Activated gamma-delta T cell treated with anti-CD3 and anti-CD28 coated beads, Interleukin-2, amount 50 U/mL, for 16 hours (primary cell): ENCODE measurements at places on chromosomes 2 and 18.

GRCh38 chr2:84741182-84741822 lies 139.6 kb downstream of the TRABD2A start:
- DNase-seq = peak; percentile 12

GRCh38 chr18:63143330-63143771 lies 176.2 kb downstream of the BCL2 start:
- DNase-seq = no peak

GRCh38 chr18:57961876-57962505 lies 82.0 kb upstream of the NEDD4L start:
- no peak for DNase-seq

GRCh38 chr18:12007063-12007462 lies 25.8 kb downstream of the IMPA2 start:
- DNase-seq = no peak

DNA sequence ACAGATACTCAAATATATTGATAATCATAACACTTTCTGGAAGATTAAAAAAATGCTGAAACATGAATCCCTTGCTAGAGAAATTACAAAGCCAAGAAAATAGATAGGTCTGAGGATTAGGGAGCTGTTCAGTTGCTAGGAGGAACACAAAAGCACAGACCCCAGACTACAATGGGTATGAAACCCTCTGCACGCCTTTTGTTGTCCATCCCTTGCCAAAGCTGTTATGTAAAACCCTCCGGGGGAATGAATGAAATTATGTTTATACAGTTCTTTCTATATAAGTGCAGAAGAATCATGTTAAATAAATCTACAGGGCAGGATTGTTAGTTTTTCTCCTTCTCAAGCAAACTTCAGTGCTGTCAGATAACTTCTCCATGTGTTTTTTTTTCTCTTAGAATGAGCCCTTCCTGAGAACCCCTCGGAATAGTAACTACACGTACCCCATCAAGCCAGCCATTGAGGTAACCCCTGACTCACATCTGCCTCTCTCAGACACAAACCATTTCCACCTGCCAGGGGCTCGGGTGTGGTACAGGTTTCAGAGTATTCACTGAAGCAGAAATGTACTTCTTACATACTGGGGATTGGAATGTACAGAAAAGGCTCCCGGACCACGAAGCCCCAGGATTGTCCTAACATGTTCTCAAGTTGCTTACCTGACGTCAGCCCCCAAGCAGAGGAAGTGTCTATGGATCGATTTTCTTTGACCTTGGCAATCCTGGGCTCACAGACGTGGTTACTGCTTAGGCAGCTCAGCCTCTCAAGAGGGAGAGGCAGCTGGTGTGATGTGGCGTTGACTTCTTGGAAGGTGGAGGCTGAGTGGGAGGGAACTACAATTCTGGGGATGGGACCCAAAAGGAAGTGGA lies 118.0 kb downstream of the PLB1 start:
- DNase-seq = no peak

DNA sequence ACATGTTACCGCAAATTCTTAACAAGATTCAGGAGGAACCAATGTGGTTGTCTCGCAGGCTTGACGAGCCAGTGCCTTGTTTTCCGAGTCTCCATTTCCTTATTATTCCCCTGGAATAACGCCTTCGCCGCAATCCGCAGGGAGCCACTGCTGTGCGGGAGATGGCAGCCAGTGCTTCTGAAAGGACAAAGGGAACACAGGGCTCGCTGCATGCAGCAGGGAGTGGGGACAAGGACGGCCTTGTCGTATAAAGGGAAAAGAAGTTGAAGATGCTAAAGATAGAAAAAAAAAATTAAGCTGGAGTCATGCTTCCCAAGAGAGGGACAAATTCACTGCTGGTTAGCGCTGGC lies 221.4 kb downstream of the NDUFA10 start:
- no peak for DNase-seq

- DNase-seq = no peak
Observed at GRCh38 chr18:52667463-52668065, 327.6 kb downstream of the DCC start.

DNA sequence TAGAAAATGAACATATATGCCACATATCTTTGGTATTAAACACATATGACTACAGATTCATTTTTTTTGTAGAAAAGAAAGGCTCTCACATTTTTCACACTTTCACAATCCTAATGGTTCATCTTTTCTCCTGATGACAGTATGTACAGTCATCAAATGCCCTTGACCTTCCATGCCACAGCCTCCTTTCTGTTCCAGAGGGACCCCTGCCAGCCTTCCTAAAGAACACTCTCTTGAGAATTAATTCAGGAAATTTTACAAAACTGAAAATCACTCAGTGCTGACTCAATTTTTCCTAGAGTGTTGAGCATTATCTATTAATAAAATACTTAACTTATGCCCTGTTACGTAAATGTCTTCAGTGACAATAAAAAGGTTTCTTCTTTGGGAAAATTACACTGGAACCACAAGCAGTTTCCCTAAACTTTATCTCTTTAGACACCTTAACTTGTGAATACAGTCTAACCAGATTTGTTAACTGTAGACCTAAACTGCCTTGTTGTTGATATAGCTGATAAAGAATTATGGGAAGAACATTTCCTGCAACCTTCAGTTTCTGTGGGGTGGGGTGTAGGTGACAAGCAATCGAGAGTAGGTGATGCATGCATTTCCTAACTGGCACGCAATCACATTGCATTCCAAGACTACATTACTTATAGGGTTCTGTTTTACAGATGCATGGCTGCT lies 15.3 kb upstream of the ACOXL start:
- no peak for DNase-seq

DNA sequence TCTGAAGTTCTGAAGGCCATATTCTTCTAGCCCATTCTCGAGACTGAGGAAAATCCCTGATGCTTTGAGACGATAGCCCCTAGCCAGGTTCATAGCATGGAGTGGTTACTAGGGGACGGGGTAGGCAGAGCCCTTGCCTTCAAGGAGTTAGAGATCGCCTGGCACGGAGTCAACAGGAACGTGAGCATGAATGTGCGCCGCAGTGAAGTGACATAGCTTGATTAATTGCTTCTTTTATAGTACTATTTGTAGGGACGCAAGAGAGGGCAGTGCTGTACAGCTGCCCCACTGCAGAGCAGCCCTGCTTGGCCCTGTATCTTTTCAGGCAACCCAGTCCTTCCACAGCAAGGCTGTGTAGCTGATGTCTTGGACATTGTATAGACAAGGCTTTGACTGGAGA lies 26.2 kb downstream of the HRH4 start:
- DNase-seq = no peak

DNA sequence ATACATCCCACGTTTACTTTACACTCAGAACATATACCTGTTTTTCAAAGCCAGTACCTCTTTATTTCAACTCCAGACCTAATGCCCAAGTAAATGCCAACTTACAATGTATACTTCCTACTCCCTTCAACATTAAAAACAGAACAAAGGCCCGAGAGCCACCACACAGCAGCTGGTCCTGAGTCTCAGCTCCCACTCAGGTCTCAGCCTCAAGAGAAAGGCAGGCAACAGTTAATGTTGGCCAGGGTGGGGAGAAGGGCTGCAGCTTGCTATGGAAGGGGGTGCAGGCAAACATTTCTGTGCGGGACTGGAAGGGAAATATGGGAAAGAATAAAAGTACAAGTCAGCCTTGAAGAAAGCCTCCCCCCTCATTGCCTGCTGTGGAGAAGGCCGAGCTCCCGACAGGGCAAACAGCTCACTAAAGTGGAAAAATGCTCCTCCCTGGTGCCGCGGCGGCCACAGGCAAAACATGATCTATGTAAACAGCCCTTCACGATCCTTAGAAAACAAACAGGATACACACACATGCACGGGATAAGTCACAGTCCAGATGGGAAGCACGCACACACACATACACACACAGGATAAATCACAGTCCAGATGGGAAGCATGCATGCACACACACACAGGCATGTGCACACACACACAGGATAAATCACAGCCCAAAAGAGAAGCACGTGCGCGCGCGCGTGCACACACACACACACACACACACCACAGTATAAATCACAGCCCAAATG lies 67.4 kb downstream of the ADNP2 start:
- DNase-seq = no peak
